ENCODE measurements at places on chromosomes 11 and 22.

GRCh38 chr22:19448739-19449421 lies 1.4 kb upstream of the C22orf39 start:
- peak; percentile 29 for DNase-seq

DNA sequence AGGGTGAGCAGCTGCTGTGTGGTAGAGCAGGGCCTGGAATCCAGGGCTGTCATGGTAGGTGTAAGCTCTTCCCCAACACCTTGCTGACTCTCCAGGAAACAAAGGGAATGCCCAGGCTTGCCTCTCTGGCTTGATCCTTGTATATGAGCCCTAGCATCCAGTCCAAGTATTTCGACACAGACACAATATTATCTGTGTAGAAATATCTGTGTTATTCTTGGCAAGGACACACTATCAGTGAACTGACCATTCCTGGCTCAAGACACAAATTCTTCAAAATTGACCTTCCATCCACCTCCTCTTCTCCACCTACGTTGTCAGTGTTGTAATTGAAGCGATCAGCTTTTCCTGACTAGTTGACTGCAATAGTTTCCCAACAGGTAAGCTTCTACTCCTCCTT lies 312.0 kb upstream of the NARS2 start:
- DNase-seq: no peak

GRCh38 chr11:82899186-82899820 lies 927 bp downstream of the PRCP start:
- peak; percentile 59 for DNase-seq

GRCh38 chr11:4798427-4799183 lies 5.6 kb downstream of the OR52R1 start:
- DNase-seq: no peak

DNA sequence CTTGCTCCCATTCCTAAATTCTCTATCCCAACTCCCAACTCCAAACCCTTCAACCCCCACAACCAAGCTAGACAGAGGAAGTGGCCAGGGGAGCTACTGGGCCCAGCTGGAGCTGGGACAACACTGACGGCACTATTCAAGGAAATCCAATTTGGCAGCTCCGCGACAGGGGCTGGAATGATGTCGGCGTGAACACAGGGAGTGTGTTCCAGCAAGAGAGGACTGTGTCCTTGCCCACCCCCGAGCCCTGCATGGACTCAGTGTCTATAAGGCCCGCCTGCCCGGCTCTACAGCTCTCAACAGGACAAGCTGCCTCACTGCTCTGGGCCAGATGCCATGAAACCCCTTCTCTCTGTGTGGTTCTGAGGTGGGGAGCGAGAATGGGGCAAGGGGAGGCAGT lies 11.3 kb downstream of the PCSK7 start:
- DNase-seq: no peak

DNA sequence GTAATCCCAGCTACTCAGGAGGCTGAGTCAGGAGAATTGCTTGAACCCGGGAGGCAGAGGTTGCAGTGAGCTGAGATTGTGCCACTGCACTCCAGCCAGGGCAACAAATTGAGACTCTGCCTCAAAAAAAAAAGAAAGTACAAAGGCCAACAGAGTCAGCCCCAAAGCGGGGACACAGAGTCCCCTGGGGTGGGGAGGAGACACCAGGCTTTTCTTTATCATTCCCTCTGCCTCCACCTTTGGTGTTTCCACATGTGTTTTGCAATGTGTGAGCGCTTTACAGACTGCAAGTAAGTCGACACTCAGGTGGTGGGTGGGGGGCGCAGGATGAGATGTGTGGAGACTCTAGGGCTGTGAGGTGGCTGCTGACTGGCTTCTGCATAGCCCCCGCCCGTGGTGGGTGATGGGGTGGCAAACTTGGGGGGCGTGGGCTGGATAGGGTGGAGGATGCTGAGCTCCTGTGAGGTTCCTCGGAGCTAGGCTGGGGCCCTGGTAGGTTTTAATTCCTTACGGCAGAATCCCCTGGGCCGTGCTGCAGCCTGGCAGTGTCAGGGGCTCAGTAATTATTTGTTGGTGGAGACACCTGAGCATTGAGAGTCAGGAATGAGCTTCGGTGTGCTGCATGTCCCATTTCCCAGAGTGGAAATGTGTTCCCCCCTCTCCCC lies 177.2 kb downstream of the CTTN start:
- no peak for DNase-seq

- no peak for DNase-seq
Measured at GRCh38 chr11:104219096-104219495, 55.1 kb upstream of the PDGFD start.

DNA sequence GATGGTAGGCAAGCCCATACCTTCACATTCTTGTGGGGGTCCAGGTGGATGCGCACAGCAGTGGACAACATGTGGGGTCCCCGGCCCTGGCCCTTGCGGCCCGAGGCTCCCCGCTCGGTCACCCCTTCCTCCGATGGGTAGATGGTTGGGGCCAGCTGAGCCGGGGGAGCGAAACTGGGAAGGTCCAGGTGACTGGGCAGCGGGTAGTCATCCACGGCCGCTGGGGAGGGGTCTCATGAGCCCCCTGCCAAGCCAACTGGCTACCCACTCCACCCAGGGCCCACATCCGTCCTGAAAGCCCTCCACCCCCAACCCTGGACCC lies 10.7 kb downstream of the ATG2A start:
- no peak for DNase-seq

DNA sequence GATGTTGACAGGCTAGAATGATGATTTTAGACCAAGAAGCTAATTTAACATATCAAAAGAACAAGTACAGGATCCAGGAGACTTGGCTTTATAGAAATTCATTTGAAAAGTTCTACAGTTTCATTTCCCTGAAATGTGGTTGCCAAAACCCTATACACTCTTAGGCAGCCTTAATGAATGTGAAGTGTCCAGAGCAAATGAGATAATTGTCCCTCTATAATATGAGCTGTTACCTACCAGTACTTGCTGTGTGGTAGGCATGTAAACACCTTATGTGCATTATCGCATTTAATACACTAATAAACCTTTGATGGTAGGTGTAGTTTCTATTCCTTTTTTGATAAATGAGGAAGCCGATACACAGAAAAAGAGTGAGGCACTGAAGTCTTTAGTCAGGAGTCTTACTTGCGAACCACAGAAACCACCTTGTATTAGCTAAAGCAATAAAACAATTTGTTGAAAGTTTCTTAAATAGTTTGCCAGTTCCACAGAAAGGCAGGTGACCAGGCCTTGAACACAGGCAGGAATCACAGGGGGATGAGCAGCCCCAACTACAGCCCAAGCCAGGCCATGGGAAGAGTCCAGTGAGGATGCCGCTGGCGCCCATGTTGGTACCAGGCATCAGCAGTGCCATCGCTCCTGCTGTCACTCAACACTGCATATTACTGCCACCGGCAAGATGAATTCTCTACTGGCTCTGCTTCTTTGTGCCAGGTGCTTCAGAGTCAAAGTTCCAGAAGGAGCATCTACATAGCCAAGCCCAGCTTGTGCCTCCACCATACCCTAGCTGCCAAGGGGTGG lies 81.7 kb downstream of the SWAP70 start:
- no peak for DNase-seq

Measured in activated CD4-positive, alpha-beta T cell treated with anti-CD3 and anti-CD28 coated beads, Interleukin-2, amount 10 ng/mL, durations not matched to agents 7 days and 5 days (primary cell).